ENCODE measurements at places on chromosomes 6 and 20.

- DNase-seq = no peak
These were observed 872.9 kb upstream of the GJE1 start for GRCh38 chr6:141259807-141260206.

DNA sequence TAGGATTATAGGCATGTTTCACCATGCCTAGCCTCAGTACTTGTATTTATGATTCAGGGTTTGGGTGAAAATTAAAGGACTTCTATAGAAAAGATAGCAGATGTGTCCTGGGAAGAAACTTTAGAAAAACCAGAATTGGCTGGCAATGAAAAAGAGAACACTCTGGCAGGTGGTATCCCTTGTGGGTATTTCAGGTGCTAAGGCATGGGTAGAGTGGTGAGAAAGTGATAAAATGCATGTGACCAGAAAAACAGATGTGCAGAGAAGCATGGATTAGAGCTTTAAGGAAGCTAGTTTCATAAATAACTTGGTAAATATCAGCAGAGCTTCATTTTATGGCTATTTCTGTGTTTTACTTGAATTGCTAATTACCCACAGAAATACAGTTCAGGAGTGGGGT is 622.2 kb downstream of the DOK5 start:
- DNase-seq = no peak

- DNase-seq = no peak
These were observed 120.9 kb downstream of the COL12A1 start for GRCh38 chr6:75084872-75085381.

DNA sequence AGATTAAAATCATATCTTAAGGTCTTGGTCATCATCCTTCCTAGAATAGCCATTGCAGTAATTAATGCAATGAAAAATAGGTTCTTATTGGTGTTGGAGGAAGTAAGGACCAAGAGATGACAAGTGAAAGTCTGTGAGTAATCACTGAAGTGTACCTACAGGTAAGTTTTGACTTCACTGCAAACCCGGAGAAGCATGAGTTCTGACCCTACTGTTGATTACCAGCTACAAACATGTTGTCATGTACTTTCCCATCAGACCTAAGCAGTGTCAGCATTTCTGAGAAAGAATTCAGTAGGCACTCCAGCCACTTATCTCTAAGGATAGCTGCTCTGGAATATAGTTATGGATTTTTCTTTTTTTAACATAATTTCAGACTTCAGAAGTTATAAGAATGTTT is 280.9 kb downstream of the ZFAND3 start:
- DNase-seq = no peak

- no peak for DNase-seq
These were observed 25.4 kb downstream of the VEGFA start for GRCh38 chr6:43795421-43795820.

DNA sequence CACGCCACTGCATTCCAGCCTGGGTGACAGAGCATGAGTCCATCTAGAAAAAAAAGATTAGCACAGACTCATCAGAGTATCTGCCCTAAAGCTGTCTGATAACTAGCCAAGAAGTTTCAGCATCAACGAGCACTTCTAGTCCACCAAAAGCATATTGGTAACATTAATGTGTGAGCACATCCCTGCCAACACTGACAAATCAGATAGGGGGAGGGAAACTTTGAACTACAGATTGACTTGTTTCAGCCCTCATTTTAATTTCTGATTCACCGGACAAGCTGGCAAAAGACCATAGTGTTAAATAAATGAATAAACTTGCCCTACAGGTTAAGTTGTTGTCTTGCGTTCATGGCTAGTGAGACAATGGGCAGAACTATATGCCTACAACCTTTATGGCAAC is 7.7 kb upstream of the SEC63 start:
- no peak for DNase-seq

GRCh38 chr6:99606656-99607415 is at the start of gene PRDM13:
Gene PRDM13 (plus strand): TSS chr6:99606833. CDS start chr6:99607035, 202 bp downstream.
- DNase-seq = no peak

- peak; percentile 79 for DNase-seq
These were observed at the start of gene PMEPA1 for GRCh38 chr20:57709823-57710799. Gene PMEPA1 (minus strand): TSS chr20:57710015. CDS start chr20:57709582, 433 bp downstream.

DNA sequence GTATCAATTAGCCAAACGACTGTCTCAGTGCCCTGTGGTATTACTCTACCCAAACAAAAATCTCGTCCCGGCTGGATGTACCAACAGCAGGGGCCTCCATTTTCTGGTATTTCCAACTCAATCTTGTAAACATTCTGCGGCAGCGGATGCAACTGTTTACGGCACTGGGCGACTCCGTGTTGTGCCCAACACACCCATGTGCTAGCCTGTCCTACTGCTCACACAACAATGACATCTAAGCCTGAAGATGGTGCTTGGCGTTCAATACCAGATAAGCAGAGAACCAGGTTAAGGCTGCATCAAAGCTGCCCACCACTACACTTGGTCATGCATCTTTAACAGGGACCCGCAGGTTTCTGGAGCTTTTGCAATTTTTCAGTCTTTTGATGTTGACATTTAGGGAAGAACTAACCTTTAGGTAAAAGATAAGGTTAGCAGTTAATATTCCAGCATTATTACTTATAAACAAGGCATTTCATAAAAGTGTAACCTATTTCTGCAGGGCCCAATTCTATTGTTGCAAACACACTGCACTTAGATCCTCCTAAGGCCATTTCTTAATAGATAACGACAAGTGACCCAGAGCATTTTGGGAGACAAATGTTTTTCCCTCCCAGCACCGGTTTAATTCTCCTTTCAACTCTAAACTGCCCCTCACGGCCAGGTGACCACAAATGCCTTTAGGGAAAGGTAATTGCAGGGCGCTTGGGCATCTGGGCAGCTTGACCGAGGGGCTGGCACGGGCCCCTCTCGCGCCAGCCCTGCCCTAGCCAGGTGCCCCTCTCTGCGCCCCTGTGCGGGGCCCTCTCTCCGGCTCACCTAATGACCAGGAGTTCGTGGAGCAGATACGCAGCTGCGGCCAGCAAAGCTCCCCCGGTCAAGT is 945 bp downstream of the FAXC start:
- no peak for DNase-seq

GRCh38 chr20:36891211-36891610 is 15.3 kb downstream of the TLDC2 start:
- DNase-seq = no peak

- DNase-seq = peak; percentile 33
These were observed 121.2 kb upstream of the LAMP5 start for GRCh38 chr20:9392892-9393857.

Measured in kidney glomerular epithelial cell (primary cell).